ENCODE measurements at places on chromosomes 5 and 9.

- DNase-seq, result no peak
These were observed 61.8 kb downstream of the COX7C start for GRCh38 chr5:86679529-86679928.

DNA sequence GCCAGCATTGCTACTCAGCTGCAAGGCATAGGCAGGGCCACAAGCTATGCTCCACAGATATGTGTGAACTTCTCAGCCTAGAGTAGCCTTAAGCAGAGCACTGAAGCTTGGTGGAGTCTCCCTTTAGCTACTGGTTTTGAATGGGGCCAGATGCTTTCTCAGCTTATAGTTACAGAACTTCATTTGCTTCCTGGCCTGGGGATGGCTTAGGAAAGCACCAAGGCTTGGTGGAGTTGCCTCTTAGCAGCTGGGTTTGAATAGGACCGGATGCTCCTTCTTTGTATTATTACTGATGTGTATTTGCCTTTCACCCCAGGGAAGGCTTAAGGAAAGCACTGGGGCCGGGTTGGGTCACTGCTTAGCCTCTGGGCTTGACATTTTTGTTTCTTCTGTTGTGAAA lies 497.8 kb upstream of the SEMA6A start:
- no peak for DNase-seq

GRCh38 chr9:7570107-7570720 lies 229.4 kb downstream of the DMAC1 start:
- DNase-seq, result no peak

- DNase-seq, result no peak
These were observed 143.0 kb downstream of the RXRA start for GRCh38 chr9:134469041-134469875.

DNA sequence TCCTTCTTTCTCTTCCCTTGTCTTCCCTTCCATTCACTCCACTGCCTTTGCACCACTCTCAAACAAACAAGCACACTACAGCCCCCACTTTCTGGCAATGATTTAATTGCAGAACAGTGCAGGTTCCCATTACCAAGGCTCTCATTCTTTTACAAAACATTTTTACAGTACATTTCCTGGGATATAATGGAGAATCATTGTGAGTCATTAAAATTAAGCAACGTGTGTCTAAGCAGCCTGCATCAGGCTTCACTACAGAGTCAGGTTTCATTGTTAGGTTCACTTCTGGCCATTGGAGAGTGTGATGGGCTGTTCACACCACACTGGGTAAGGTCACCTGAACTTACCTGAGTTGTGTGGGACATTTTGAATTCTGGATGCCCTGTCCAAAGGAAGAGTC lies 303.5 kb downstream of the TRIM32 start:
- DNase-seq, result no peak

DNA sequence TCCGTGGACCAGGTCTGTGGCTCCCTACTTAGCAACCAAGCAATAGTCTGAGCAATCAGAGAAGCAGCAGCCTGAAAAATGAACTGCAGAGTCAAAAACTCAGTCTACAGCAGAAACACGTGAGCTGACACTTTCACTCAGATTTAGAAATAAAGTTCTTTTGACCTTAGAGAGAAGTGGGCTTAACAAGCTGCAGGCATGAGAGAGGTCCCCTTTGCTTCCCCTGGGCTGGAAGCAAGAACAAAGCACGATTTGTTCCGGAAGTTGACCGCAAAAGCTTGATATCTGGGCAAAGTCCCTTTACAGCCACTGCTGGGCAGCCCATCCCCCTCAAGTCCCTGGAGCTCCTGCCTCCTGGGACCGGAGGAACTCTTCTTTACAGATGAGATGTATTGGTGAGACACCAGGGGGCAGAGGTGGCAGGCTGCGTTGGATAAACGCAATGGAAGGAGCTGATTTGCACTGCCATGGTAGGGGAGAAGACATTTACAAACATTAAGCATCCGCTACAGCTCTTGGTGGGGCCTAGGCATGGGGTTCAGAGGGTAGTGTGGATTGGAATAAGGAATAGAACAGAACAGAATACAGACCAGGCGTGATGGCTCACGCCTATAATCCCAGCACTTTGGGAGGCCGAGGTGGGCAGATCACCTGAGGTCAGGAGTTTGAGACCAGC lies 5.8 kb upstream of the SOWAHA start:
- DNase-seq, result no peak

DNA sequence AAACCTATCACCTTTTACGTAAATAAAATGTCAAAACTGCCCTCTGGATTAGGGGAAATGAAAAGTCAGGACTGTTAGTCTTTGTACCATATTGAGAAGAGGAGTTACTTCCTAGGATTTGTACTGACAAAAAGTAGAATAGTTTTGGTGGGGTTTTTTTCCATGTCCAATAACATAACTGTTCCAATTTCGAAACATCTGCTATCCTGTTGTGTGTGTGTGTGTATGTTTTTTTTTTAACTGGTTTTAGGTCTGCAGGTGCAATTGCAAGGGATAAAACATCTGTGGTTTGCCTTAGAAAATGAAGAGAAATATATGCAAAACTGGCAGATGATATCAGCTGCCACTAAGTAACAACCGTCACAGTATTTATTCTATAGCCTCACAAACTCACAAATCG lies 506.8 kb downstream of the NFIB start:
- DNase-seq, result no peak

GRCh38 chr9:84652496-84653120 lies 16.9 kb upstream of the NTRK2 start:
- DNase-seq, result no peak

DNA sequence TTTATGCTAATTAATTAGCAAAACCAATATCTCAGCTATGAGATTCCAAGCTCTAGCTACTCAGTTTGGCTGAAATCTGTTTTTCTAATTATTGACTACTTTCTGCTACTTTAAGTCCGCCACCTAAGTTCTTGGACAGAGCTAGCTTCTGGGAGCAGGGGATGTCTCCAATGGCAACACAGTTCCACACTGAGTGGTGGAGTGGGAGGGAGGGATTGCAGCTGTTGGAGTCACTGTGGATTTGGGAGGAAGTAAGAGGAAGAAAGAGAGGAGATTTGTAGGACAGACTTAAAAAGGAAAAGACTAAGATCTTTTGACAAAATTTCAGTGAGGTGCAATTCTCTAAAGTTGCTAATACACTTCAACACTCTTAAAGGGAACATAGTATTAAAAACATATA lies 450.8 kb downstream of the NFIB start:
- DNase-seq, result no peak

DNA sequence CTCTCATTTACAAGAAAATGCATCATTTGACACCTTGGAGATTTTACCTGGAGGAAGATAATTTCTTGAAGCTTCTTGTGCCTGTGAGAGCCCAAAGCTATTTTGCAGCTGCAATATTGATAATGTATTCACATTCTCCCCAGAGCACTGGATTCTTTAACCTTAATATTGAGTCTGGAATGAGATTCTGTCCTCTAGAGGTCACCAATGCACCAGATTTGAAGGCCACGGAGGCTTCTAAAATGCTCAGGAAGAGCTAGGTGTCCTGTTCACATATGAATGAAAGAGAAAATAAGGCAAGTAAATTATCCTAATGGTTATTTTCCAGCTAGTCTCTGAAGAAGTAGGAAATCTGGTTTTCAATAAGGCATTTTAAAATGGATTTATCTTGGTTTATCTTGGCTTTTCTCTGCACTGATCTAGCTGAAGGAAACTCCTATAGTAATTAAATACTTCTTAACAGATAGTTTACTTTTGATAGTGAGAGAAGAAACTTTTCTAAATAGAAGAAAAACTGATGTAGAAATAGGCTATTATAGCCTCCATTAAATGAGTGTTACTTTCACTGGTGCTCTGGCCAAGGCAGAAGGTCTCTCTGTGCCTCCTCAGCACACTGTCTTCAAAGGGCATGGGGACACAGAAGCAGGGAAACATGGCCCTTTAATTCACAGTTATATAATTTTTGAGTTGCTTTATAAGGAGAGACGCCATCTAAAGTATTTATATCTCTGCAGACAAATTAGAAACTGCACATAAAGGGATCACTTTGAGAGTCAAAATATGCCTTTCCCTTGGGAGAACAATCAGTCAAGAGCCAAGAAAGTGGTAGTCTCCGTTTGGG lies 297.0 kb upstream of the ACTBL2 start:
- DNase-seq, result no peak

- DNase-seq, result no peak
These were observed 79.0 kb downstream of the DAP start for GRCh38 chr5:10681731-10682679.

- no peak for DNase-seq
These were observed 124.8 kb upstream of the RAD23B start for GRCh38 chr9:107158321-107158720.

DNA sequence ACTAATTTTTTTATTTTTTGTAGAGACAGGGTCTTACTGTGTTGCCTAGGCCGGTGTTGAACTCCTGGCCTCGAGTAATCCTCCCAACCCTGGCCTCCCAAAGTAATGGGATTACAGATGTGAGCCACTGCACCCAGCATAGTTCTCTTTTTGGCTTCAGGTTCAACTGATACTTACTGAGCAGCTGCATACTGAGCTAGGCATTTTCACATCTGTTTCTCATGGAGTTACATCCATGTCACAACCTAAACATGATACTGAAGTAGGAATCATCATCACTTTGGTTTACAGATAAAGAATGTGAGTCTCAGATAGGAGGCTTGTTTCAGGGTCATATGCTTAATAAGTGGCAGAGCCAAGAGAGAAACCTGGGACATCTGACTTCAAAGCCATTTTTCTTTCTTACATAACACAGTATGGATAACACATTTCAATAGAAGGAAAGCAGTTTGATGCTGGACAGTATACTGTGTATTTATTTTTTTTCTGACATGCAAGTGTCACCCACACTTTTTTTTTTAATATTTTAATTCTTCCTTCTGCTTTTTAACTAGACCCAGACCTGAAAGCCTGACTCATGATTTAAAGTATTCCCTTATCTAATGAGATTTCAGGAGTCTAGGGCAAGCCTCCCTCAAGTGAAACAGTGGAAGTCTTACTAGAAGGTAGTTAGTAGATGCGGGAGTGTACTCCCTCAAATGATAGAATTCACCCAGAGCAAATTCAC lies 90.8 kb downstream of the HACD4 start:
- DNase-seq, result no peak

DNA sequence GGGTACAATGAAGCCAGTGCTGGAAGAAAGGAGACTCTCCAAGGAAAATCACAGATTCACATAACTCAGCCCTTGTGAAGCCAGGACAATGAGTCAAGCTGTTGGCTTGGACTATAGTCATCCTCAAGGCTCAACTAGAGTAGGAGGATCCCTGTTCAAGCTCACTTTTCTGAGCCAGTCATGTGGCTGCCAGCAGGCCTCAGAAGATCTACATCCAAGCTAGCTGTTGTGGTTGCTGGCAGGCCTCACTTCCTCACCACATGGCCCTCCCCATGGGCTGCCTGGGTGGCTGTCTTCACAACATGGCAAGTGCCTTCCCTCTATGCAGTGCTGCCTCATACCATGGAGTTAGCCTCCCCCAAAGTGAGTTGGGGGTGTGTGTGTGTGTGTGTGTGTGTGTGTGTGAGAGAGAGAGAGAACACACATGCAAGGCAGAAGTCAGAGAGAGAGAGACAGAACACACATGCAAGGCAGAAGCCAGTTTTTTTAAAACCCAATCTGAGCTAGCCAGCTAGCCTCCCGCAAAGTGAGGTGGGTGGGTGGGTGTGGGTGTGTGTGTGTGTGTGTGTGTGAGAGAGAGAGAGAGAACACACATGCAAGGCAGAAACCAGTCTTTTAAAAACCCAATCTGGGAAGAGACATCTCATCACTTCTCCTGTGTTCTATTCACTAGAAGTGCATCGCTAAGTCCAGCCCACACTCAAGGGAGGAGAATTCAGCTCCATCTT lies 17.1 kb downstream of the SCAI start:
- no peak for DNase-seq

DNA sequence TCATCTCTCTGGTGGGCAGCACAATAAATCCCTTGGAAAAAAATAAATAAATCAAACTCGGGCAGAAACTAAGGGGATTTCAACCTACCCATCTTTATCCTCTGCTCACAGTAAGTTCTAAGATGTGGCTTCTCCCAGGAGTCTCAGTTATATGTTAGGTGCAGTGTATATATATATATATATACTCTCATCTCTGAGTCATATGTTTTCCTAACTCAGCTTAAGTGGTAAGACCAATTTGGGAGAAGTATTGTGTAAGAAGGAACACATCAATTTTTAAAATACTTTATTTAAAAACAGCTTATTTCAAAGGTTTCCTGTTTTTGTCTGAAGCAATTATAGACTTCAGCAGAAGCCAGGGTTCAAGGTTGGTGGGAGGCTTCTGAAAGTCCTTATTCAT lies 20.3 kb upstream of the OSMR start:
- no peak for DNase-seq

DNA sequence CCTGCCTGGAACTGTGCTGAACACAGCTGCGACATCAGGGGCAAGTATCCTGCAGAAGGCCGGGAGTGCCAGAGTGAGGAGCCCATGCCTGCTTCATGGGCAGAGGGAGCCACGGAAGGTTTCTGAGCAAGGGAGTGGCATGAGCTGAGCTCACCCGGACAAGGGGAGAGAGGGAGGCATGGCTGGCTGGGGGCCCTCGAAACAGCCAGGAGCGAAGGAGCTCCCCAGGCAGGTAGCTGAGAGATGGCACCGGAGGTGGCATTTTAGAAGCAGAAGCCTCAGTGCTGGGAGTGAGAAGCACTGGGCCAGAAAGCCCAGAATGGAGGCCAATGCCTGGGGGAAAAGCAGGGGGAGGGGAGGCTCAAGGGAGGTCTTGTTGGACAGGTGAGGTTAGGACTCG lies 56.9 kb upstream of the SARDH start:
- DNase-seq, result no peak

DNA sequence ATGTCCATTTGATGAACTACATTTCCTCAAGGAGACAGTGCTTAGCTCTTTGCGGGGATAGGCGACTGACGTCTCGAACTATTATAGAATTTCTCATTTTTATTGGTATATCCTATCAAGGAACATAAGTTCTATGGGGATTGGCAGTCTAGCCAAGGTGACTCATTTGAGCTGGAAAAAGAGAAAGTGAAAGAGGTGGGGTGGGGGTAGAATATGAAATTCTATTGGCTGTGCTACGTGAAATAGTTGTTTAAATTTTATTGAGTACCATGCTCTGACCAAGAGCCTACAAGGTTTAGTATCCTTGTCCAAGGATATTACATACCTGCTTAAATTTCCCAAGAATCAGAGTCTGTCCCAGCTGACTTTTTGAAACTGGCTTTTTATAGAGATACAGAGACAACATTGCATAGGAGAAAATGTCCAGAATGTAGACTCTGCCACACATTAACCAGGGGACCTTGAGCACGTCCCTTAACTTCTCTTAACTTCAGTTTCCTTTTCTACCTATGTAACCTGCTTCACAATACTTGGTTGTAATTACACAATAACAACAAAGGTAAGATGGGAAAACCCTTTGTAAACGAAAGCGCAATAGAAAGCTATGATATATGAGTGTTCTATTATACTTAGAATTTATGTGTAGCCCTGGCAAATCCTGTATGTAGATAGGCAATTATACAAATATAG lies 226.4 kb upstream of the WWC1 start:
- no peak for DNase-seq
